Pericardium fibroblast (primary cell): ENCODE measurements at places on chromosomes 2 and 18. TPM values are rescaled to one million over a fixed set of nuclear protein-coding genes. Genes with fewer than 3 reads are reported as not detected.

Gene PSMA8
- not detected in 2 replicates for total RNA-seq

Gene FBLN7
- total RNA-seq: 3.7 and 5.4 TPM in 2 replicates

Gene HNMT
- 17.0 and 39.7 TPM in 2 replicates for total RNA-seq

Gene MARCHF4
- 0.94 and 7.8 TPM in 2 replicates for total RNA-seq

Gene KLHL29
- 9.7 and 12.7 TPM in 2 replicates for total RNA-seq

Gene SAG
- not detected in 2 replicates for total RNA-seq

Gene TRABD2A
- 0.51 and 5.8 TPM in 2 replicates for total RNA-seq

Gene MAP3K19
- not detected in 2 replicates for total RNA-seq

Gene LHCGR
- not detected in 2 replicates for total RNA-seq

Gene NTSR2
- not detected in 2 replicates for total RNA-seq

Gene UGT1A6
- total RNA-seq: not detected in 2 replicates

Gene COL3A1
- 8,532 and 10,505 TPM in 2 replicates for total RNA-seq

Gene RGPD3
- total RNA-seq: 0.43 and 0.47 TPM in 2 replicates

Gene ZNF396
- total RNA-seq: 1.0 and 1.4 TPM in 2 replicates

Gene HOXD12
- total RNA-seq: not detected in 2 replicates
